ENCODE measurements at places on chromosomes 5 and 9.

GRCh38 chr9:123281659-123282350 is 13.4 kb upstream of the STRBP start:
- no peak for DNase-seq

DNA sequence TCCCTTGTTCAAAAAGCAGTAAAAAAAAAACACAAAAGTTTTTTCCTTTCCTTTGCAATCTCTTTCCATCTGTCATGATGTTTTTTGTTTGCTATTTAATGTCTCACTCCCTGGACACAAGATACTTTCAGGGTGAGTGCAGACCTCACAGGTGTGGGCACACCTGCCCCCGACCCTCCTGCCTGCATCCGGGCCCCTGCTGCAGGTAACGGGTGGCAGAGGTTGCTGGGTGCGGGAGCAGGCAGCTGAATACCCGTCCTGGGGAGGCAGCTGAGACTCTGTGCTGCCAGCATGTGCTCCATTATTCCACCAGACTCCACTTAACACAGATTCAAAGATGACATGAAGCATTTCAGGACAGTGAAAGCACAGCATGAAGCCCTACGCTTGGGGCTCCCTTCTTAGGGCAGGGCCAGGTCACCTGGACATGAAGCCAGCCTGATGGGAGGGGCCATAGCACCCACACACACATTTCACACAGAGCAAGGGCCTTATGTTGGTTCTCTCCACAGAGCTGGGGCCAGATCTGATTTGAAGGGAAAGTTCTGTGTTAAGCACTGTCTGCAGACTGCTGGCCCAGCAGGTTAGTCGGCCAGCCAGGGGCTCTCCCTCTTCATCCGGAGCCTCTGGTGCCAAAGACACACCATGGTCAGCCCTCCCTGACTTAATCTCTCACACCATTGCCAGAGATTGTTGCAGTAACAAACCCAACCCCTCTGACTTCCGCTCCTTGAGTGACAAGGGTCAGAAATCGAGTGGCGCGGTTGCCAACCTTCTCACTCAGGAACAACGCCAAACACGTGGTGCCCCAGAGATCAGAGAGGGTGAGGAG is 13.0 kb downstream of the NEK6 start:
- no peak for DNase-seq

DNA sequence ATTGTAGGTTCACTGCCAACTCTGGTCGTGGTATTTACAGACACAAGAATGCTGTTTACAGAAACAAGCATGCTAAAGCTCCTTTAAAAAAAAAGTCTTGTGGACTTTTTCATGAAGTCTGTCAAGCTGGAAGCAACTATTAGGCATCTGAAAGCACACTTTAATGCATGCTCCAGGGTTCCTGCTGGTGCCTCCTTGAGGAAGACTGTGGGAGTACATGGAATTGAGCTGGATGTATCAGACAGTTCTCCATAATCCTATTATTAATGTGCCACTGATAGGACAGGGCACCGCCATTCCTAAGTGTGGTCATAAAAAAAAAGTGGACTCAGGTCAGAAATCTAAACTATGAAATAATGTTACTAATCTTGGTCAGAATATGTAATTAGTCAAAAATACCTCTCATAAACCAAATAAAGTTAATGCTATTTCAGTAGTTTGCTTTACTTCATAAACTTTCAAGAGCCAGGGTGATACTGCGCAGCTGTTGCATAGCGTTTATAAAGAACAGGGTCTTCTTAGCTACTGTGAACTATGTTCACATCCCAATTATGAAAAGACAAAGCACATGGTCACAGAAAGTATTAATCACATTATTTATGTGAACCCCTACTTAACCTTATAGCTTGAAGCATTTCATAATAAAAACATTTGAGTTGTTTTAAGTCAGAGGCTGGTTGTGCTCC is 390.8 kb upstream of the PTGER4 start:
- no peak for DNase-seq

DNA sequence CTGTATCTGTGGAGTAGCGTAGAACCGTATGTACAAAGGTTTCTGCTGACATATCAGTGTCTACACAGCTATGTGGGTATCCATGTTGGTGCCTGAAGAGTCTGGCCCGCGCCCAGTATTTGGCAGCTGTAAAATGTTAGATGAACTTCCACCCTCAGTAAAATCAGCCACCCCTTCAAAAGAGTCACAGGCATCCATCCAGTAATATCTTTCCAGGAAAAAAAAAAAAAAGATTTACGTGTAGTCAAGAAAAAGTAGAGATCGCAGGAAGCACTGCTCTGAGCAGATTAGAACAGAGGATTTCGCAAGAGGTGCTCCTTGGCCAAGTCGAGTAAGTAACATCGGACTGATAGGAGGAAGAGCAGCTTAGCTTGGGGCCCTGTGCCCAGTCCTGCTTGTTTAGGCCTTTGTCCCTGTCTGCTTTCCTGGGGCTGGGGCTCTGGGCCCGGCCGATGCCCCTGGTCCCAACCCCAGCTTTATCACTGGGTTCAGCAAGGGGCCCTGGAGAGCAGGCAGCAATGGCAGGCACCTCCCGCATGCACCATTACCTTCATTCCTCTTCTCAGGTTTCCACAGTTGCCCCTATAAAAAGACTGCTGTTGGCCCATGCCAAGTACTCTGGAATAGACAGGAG is 21.2 kb downstream of the DAPK1 start:
- DNase-seq = peak; percentile 63

DNA sequence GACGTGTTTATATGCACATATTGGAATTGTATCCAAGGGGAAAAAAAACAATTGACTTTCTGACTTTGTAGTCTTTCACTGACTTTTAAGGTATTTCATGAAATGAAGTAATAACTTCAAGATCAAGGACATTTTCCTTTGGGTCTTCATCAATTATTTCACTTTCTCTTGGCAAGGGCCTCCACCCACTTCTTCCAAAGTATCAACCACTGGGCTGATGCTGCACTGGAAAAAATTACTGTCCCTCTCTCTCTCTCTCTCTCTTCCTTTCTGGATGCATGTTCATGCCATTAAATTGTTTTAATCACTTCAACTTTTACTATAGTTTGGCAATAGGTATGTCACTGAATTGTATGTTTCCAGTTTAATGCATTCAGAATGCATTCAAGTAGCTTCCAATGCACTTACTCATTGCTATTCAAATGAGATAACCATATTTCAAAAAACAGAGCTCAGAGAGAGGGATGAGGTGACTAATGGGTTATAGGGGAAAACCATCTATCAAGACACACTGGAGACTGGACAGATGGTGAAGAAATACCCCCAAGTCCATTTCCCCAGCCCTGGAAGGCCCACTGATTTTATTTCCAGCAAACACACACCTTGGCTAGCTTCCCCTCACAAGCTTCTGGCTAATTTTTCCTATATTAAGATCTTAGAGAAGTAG is 585.3 kb downstream of the EBF1 start:
- DNase-seq = peak; percentile 30

GRCh38 chr9:120949290-120949689 is 22.7 kb upstream of the TRAF1 start:
- DNase-seq = no peak

DNA sequence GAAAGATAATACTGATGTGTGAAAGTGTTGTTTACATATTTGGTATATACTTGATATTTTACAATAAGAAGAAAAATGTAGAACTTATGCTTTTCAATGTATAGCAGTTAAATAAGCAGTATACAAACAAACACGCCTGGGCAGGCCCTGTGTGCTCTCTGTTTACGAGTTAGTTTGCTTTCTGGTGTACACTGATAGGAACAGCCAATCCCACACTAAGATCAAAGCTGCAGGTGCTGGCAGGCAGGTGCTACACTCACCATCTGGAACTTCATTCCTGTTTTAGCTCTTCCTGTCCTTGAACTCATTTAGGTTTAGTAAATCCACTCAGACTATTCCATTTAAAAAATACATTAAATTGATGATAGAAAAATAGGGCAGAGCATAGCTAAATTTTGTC is 614.7 kb upstream of the ST8SIA4 start:
- DNase-seq = no peak

DNA sequence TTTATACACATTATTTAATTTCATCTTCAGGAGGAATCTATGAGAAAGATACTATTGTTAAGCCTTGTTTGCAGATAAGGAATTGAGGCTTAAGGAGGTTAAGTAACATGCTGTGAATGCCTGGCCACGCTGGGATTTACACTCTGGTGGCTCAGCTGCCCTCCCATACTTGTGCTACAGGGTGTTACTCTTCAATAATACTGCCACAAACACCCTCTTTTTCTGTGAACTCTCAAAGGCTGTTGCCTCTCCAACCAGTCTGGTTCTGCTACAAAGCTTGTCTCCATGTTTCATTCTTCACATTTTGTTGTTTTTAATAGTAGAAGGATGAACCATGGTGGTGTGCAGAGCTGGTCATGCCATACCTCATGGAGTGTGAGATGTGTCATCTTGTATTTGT is 76.7 kb upstream of the TNFAIP8 start:
- DNase-seq = no peak

DNA sequence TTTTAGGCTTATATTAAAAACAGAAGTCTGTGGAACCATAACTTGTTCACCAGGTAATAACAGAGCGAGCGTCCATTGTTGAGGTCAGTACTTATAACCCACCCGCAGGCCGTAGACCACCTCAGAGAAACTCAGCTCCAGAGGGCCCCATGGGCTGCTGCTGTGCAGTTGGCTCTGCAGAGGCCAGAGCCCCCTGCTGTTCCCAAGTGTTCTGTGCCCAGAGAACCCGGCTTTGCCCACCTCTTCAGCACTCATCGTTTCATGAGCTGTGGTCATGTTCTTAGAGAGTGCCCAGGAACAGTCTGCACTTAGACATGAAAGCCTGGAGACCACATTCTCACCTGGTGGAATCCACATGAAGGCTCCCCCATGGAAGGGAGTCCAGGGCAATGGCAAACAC is 50.4 kb upstream of the SLC2A8 start:
- no peak for DNase-seq

DNA sequence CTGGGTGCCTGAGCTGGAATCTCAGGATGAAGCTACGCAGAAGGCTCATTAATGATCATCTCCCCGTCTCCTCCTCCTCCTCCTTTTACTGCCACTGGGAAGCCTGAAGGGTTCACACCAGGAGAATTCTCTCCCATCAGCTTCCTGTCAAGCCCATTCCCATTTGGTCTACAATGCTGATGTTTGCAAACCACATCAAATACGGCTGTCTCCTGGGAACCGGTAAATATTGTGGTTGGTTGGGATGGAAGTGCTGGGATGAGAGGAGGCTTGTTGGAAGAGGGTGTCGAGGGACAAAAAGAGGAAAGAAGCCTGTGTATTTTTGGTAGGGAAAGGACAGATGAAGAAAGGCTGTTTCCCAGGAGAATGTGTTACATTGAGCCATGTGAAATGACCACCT is 13.2 kb upstream of the S1PR3 start:
- DNase-seq = no peak

- DNase-seq = no peak
These were observed 585.8 kb downstream of the TLE4 start for GRCh38 chr9:80157561-80157983.

DNA sequence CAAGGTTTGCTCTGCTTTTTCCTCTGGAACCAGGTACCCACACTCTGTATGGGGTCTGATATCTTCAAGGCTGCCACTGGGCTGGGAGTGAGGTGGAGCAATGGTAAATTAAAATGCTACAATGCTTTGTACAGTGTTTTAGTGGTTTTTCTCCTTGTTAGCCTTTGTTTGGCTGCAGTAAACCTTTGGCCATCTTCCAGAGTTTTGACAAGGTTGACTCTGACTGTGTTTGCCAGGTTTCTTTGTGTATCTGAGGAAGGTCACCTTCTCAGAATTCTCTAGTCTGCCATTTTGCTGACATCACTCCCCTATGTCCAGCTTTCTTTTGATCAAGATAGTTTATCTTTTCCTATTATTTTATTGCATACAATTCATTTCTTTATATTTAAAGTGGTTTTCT is 11.2 kb downstream of the SPATA31D1 start:
- no peak for DNase-seq

DNA sequence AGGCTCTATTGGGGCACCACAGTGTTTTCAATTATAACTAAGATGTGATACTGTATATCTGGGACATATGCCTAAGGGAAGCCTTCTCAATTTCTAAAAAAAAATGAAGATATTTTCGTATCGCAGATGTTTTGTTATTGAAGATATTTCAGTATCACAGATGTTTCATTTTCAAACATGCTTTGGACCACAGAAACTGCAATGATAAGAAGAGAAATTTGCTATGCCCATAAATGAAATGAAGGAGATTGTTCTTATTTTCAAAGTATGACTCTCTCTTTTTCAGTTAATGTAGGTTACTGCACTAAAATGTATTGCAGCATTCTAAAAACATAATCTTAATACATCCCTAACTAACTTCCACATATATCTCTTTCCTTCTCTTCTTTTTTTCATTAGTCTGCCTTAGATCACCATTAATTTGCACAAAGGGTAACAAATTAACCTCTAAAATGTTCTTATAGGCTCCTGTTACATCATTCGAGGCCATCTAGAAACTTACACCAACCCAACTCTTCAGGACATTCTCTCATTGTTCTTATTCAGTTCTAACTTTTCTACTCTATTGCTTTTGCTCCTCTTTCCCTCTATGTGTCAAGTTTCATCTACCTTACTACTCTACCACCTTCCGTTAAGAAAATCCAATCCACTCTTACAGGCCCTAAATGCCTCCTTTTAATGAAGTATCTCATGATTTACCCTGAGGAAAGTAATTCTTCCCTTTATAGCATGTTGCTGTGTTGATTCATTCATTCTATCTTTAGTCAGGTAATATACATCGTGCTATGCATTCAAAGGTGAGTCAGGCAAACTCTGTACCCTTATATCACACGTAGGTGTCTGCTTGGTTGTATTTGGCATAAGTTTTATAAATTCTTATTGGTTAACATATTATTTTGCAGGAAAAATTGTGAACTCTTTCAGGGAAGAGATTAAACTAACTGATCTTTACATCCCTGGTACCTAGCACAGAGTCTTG is 70.5 kb downstream of the ST8SIA4 start:
- no peak for DNase-seq

DNA sequence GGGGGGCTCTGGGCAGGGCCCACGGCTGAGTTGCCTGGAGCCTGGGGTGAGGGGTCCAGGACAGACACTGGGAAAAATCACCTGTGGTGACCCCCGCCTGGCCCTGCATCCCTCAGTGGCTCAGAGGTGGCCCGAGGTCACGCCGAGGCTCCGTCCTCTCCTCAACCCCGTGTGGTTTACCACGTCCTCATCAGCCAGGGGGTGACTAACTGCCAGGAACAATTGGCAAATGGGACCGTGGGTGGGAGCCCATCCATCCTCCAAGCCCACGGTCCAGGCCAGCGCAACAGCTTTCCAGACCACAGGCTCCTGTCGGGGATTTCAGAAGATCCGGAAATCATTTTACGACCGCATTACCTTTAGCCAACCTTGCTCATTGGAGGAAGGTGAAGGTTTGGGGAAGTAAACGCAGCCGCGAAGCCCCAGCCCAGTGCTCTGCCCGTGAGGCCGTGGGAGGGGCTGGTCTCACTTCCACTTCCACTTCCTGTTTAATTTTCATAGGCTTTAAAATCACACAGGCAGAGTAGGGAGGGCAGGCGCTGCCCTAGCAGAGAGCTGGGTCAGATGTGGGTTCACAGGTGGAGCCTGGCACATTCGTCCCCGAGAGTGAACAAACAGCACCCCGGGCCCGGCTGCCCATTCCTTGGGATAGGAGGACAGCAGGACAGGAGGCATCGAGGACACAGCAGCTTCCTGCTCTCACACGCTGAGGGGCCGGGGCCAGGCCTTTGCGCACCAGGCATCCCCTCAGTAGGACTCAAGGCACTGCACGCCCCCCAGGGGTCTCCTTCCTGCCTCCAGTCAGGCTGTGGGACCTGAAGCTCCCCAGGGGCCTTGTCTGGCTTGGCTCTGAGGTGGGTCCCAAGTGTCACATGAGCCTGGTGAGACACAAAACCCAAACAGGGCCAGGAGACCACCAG is 19.8 kb upstream of the SLC9A3 start:
- DNase-seq = peak; percentile 95

Data from suppressor macrophage treated with lipopolysaccharide for 4 hours (primary cell).